ENCODE measurements at places on chromosomes 3 and 15.

- no peak for DNase-seq
Measured at GRCh38 chr15:101543026-101543390, 53.5 kb upstream of the PCSK6 start.

DNA sequence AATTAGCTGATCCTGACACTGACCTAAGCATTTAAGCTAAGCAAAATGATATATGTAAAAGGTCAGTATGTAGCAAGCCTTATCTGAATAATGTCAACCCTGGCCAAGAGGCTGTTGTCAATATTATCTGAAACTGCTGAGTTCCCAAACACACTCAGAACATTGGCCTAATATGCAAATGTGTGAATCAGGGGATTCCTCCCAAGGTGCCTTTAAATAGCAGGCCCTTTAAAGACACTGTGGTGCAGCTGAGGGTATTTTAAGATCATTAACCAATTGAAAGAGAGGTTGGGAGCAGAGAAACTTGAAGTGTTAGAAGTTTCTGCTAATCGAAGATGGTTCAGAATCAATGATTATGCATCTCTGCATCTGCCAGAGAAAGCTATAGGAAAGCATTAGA is 207.0 kb downstream of the NTRK3 start:
- no peak for DNase-seq

GRCh38 chr3:134610432-134611385 is 40.1 kb downstream of the KY start:
- no peak for DNase-seq

GRCh38 chr3:82761858-82762257 is 1000.4 kb upstream of the GBE1 start:
- DNase-seq: no peak

DNA sequence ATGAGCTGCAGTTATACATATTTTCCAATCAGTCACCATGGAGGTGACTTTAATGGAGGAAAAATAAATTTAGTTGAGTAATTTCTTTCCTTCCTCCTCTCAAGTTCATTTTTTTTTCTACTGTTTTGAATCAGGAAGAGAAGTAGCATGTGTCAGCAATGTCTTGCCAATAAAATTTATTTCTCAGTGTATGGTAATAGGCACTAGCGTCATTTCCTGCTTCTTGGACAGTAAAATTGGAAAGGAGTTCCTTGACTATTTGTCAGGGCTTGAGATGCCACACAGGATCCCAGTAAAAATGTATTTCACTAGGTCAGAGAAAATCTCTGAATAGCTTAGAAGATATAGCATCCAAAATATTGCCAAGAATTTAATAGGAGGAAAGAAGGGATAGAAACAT is 605.9 kb downstream of the ROBO1 start:
- DNase-seq: no peak

DNA sequence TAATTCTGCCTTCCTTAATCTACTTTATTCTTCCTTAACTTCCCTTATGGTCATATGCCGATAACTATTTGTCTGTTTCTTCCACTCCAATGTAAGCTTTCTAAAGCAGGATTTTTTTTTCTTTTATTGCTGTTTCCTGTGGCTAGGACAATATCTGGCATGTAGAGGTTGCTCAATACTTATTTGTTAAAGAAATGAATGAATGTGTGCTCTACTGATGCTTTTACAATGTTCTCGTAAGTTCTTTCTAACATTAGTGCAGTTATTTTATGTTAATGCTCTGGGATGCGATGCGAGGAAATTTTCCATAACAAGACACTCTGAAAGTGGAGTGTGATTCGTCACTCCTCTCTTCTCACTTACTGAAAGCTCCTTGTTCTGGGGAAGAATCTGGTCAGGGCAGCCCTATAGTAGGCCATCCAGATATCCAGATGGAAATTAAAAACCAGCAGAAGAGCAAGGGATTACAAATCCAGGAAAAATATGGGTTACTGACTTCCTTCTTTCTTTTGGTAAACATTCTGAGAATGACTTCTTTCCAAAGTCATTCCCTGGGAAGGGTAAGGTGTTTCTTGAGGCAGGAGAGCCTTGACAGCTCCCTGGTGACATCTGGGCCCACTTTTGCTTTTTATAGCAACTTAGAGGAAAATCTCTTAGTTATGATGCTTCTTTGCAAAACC is 420.4 kb downstream of the PDCD6IP start:
- DNase-seq: no peak

GRCh38 chr3:183220828-183221227 is 32.2 kb upstream of the B3GNT5 start:
- DNase-seq: no peak

DNA sequence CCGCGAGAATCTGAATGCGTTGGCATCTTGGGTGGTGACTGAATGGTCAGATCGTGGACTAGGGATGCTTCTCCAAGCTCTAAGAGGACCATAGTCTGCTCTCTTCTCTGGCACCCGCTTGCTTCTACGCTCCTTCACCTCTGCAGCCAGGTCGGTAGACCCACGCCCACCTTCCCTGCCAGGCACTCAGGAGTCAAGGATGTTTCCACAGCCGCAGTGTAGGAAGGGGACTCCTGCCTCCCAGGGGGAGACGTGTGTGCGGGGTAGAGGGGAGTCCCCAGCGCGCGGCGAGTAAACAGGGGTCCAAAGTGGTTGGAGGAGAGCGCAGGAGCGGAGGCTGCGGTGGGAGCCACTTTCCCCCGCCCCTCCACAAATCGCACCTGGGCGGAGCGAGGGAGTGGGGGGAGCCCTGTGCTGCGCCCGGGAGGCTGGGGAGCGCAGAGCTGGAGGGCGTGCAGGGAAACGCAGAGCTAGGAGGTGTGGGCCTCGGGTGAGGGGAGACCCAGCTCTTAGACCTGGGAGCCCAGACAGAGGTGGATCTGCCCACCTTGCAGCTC is 1.7 kb downstream of the LRRC3B start:
- DNase-seq: no peak

DNA sequence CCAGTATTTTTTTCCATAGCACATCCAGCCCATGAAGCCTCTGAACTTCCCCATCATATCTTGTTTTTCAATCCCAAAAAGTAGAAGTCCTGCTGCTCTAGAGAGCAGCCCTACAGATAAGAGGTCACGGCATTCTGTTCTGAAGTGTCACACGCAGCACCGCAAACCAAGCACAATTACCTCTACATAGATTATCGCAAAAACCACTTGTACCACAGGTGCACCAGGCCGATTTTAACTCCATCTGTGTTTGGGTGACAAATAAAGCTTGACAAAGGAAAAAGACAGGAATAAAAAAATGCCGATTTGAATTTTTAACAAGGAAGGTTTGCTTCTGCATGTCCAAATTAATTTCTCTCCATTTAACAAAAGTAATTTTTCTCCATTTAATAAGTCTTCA is 113.7 kb downstream of the MYO5A start:
- peak; percentile 2 for DNase-seq

DNA sequence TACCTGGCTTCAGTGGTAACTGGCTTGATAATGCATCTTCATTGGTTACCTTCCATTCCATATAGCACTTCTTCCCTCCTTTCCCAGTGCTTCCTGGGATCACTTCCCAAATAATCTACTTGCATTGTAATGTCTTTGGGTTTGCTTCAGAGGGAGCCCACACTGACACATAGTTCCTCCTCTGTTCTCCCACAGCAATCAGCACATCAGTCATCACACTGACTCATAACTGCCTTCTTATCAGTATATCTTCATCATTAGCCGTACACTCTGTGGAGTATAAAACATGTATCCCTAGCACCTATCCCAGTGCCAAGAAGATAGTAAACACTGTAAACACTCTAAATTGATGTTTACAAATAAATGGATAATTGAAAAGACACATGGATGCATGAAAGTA is 91.4 kb upstream of the SCN10A start:
- DNase-seq: no peak

- DNase-seq: no peak
Measured at GRCh38 chr3:52681596-52681995, 4.1 kb downstream of the PBRM1 start.

DNA sequence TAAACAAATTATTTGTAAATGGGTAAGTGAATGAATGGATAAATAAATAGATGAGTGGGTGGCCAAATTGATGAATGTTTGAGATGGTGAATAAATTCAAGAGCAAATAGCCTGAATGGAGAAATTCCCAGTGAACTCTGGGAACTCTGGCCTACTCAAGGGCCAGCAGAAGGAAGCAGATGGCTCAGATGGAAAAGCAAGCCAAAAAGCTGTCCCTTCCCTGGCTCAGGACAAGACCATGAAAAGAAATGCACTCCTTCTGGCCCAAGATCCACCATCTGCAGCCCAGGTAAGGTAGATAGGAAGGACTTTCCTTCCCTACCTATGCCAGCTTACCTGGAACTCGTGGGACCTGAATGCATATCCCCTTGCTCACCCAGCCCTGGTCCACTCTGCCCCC is 37.6 kb upstream of the CLDN18 start:
- no peak for DNase-seq

DNA sequence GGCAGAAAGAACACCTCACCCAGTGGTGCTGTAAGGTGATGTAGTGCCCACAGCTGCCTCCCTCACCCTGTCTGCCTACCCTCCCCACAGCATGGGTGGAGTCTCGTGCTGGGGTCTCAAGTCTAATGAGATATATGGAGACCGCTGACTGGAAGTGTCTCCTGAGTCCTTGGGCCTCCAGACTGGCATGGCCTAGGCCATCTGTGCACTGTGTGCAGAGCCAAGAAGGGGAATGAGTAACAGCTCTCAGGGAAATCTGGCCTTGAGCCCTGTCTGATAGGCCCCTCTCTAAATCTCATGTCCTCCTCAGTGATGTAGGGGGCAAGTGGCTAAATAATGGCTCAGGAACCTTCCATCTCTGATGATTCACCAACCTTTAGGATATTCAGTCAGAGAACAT is 277.4 kb downstream of the PLCL2 start:
- no peak for DNase-seq

DNA sequence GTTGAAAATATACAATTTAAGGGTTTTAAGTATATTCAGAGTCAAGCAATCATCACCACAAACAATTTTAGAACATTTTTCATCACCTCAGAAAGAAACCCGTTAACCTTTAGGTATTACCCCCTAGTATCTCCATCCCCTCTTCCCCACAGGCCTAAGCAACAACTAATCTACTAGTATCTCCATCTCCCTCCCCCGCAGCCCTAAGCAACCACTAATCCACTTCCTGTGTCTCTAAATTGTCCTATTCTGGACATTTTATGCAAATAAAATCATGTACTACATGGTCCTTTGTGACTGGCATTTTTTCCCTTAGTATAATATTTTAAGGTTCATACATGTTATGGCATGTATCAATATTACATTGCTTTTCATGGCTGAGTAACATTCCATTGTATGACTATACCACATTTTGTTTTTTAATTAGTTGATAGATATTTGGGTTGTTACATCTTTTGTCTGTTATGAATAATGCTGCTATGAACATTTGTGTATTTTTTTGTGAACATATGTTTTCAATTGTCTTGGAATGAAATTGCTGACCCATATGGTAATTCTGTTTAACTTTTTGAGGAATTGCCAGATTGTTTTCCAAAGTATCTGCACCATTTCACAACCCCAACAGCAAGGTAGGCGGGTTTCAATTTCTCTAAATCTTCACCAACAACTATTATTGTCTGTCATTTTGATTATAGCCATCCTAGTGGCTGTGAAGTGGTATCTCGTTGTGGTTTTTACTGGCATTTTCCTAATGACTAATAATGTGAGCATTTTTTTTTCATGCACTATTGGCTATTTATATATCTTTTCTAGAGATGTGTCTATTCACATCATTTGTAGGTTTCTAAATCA is 215.6 kb upstream of the CD96 start:
- DNase-seq: no peak

DNA sequence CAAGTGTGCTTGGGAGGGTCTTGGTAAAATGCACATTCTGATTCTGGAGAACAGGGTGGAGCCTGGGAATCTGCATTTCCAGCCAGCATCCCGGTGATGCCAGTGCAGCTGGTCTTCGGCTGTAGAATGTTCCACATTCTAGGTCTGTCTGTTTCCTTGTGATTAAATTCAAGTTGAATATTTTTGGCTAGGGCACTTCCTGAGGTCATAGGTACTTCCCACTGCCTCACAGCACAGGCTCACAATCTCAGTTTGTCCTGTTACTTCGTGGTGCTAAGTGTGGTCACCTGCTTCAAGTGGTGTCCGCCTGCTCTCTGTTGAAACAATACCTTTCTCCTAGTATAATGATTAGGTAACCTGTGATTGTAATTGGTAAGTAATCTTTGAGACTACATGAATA is 40.1 kb downstream of the FLNB start:
- no peak for DNase-seq

DNA sequence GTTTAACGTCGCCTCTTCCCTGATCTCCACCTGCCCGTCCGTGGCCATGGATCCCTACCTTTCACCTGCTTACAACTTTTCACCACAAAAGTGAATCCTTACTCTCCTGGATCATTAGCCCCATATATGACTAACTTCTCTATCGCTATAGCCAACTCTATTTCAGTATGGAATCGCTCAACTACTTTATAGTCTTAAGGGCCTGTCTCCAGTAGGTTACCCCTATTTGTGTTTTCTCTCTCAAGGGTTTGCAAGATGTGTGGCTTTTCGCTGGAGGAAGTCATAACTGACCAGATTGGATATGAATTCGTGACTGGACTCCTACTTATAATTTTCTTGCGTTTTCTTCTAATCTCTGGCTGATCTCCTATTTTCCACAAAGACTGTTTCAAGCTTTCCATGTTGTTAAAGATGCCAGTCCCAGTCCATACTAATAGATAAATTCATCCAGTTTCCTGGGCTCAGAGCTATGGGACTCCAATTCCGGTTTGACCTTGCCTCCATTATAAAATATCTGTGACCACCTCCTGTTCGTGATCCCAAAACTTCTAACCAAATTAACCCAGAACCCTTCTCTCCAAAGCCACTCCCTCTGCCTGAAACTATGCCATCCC is 1.3 kb upstream of the STAG1 start:
- DNase-seq: no peak

DNA sequence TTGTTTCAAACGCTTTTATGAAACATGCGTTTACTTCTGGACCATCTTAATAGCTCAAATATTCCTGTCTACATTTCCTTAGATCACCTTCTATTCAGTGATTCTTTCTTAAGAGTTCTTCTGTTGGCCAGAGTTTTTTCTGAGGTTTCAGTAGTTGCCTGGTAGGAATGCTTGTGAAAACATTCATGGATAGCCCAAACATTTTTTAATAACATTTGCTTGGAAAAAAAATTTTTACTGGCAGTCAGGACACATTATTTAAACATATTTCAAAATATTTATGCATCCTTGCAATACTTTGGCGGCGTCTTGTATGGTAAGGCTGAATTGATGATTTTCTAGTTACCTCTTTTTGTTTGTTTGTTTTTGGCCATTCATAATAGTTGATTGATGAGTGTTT is 47.4 kb upstream of the ZBTB20 start:
- no peak for DNase-seq

DNA sequence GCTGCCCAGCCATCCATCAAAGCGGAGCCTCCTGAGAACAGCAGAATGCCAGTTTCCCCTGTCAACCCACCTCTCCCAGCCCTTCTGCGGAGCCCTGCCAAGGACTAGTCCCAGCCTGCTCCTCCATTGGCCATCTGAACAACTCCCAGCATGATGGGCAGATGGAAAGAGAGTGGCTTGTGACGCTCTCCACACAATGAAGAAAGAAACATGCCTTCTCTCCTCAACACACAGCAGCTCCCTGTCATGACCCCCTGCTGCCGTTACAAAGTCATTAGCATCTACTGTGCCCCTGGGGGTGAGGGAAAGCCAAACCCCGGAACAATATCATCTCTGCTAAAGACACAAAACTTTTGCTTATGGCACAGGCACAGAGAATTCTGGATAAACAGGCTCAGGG is 33.6 kb downstream of the MECOM start:
- no peak for DNase-seq
